ENCODE measurements at places on chromosomes 2 and 18.

DNA sequence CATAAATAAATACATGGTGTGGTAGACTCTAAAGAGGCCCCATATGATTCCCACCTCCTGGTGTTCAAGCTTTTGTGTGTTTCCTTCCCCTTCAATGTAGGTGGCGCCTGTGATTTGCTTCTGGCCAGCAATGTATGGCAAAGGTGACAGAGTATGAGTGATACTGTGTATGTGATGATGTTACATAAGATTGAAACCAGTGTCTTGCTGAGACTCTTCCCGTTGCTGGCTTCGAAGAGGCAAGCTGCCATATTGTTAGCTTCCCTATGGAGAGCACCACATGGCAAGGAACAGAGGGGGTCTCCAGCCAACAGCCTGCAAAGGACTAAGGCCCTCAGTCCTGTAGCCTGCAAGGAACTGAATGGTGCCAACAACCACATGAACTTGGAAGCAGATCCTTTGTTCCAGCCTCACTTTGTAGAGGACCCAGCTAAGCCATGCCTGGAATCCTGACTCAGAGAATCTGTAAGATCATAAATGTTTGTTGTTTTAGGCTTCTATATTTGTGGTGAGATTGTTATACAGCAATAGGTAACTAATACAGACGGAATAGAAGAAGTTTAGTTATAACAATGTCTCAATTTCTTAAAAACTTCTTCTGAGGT is 1.7 kb upstream of the SMAD4 start:
- peak; percentile 34 for DNase-seq

DNA sequence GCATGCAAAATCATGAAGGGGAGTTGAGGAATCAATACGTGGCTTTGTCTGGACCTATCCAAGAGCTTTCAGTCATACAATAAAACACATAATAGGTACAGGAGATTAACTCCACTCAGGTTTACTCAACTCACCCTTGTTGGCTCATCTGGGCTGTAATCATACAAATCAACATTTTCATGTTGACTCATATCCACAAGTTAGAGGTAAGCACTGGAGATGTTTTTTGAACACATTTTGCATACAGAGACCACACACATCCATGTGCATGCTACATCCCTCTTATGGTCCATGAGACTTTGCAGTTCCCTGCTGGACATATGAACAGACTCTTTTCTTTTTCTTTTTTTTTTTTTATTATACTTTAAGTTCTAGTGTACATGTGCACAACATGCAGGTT is 336.9 kb upstream of the PIK3C3 start:
- no peak for DNase-seq

- peak; percentile 32 for DNase-seq
Measured at GRCh38 chr2:237859533-237860272, at the start of gene RAMP1. RAMP1 (plus strand) TSS chr2:237859623; CDS start chr2:237859676, 53 bp downstream.

GRCh38 chr2:186588940-186589611 is 780 bp upstream of the ITGAV start:
- DNase-seq, result no peak

DNA sequence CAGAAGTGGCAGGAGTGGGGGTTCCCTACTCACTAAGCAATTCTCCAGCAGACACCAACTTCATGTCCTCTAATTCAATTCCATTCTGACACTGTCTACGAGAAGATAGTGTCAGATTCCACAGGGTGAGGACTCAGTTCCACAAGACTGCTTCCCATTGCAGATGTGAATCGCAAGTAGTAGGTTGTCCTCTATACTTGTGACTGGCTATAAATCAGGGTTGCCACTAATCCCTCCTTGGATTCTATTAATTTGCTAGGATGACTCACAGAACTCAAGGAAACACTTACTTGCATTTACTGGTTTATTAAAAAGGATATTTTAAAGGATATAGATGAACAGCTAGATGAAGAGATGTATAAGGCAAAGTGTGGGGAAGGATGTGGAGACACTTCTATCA is 184.1 kb upstream of the ACVR2A start:
- DNase-seq, result no peak

DNA sequence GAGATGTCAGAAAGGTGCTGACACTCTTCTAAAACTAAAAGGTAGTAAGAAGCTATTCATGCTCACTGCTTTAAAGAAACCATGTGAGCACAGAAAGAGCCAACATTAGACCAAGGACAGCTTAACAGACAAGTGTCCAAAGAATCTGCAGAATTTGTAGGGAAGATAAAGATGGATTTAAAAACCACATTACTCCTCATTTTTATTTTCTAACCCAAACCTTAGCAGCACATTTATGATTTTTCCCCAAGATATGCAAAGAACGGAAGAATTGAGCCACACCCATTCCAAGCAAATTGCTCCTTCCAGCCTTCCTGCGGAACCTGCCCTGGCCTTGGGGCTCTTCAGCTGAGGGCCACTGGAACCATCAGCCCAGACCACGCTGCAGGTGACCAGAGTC is 26.9 kb downstream of the MBP start:
- no peak for DNase-seq

- DNase-seq, result peak; percentile 11
Measured at GRCh38 chr18:58125183-58125582, 81.2 kb downstream of the NEDD4L start.

GRCh38 chr2:197315371-197315770 is 4.8 kb upstream of the ANKRD44 start:
- DNase-seq, result no peak

GRCh38 chr2:147439986-147440385 is 404.8 kb upstream of the ACVR2A start:
- DNase-seq, result no peak

GRCh38 chr2:7649461-7650228 is 732.4 kb downstream of the RNF144A start:
- DNase-seq, result no peak

- no peak for DNase-seq
Measured at GRCh38 chr2:187118331-187119099, 269.5 kb upstream of the ZSWIM2 start.

GRCh38 chr2:73897934-73898333 is 5.1 kb downstream of the ACTG2 start:
- DNase-seq, result no peak

GRCh38 chr2:16785149-16785548 is 119.5 kb upstream of the CYRIA start:
- no peak for DNase-seq

- DNase-seq, result peak; percentile 94
Measured at GRCh38 chr18:79567481-79568147, 112.0 kb upstream of the CTDP1 start.

DNA sequence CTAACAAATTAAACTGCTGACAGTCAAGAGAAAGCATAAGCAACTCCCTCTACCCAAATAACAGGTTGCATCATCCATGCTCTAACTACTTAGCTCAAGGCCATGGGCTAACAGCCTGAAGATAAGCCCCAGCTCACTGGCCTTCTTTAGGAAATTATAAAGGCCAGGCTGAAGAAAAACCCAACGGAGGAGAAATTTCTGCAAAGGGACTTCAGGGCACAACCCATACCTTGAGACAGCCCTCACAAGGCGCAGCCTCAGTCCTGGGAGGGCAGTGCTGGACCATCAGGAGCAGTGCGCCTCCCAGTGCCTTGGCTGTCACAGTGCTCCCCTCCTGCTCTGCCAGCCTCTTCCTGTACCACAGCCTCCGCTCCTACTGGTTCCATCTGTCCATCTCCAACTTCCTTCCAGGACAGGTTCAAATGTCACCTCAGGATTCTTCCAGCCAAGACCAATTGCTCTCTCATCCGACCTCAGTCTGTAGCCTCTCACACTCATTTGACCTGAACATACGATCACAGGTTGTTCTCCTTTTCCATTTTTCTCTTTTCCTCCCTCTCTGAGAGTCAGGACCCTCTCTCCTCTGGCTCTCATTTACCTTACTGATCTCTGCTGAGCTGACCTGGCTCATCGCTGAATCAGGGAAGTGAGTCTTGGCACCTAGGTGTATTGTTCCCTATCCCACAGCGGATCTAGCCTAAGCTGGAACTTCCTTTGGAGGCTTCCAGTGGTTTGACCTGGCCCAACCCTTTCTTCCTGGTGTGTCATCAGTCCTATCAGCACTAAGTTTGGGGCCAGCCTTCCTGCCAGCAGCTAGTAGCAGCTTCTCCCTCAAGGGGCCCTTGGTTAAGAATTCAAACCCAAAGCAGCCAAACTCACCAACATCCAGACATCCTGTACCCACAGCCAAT is 1.9 kb downstream of the MCFD2 start:
- peak; percentile 67 for DNase-seq

DNA sequence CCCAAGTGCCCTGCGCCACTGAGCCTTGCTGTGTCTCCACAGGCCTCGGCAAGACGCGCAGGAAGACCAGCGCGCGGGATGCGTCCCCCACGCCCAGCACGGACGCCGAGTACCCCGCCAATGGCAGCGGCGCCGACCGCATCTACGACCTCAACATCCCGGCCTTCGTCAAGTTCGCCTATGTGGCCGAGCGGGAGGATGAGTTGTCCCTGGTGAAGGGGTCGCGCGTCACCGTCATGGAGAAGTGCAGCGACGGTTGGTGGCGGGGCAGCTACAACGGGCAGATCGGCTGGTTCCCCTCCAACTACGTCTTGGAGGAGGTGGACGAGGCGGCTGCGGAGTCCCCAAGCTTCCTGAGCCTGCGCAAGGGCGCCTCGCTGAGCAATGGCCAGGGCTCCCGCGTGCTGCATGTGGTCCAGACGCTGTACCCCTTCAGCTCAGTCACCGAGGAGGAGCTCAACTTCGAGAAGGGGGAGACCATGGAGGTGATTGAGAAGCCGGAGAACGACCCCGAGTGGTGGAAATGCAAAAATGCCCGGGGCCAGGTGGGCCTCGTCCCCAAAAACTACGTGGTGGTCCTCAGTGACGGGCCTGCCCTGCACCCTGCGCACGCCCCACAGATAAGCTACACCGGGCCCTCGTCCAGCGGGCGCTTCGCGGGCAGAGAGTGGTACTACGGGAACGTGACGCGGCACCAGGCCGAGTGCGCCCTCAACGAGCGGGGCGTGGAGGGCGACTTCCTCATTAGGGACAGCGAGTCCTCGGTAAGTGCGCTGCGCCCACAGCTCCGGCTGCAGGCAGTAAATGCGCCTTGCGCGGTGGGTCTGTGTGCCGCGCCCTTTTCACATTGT is 136.8 kb downstream of the NCK2 start:
- no peak for DNase-seq
